ENCODE measurements at places on chromosomes 2 and 18.

DNA sequence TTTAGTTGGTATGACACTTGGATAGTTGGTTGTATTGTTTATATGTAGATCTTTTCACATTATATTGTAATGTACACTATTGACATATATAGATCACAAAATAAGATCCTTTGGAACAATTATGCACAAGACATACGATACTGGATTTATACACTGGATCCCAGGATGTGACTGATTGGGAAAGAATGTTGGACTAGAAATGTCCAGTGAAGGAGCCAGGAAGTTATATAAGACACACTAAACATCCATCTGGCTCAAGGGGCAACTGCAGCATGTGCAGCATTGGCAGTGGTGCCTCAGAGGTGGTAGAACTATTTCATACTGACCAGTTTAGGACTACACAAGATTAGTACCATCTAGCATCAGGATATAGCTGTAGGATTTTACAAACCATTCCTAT is 104.9 kb downstream of the TRABD2A start:
- DNase-seq: peak; percentile 56

GRCh38 chr2:236667526-236667925 is 97.9 kb downstream of the ACKR3 start:
- no peak for DNase-seq

DNA sequence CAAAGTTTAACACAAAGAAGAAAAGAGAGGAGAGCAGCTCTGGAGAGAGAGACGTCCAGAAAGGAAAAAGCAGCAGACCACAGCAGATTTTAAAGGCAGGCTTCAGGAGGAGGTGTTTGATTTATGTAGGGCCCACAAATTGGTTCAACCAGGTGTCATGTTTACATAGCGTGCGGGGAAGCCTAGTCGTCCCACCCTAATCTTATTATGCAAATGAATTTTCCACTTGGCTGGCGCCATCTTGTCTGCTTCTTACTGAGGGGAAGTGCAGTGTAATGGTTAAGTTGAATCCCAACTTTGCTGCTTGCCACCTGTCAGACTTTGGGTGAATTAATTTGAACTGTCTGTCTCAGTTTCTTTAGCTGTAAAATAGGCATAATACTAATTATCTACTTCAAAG is 282.4 kb upstream of the CYRIA start:
- DNase-seq: no peak

GRCh38 chr2:171855401-171855800 is 38.6 kb downstream of the SLC25A12 start:
- DNase-seq: peak; percentile 31

DNA sequence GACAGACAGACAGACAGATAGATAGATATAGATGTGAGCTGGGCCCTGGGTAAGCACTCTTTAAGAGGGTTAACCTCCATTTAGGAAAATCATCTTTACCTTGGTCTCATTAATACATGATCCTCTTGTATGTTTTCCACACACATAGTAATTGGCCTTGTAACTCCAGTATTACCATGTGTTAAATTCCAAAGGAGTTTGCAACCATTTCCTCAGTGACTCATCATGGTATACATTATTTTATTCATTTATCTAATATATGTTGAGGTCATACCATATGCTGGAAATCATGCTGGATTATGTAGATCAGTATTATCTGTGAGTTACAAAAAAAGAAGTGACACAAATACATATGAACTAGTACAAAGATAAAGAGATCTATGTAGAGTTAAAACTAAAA is 504.3 kb downstream of the DCC start:
- peak; percentile 63 for DNase-seq

DNA sequence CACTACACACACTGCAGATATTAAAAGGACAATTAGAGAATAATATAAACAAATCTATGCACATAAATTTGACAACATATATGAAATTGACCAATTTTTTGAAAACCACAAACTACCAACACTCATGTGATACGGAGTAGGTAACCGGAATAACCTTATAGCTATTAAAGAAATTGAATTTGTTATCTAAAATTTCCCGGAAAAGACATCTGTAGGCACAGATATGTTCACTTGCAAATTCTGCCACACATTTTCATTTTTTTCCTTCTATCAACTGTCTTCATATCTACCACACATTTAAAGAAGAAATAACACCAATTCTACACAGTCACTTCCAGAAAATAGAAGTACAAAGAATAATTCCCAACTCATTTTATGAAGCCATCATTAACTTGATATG is 22.4 kb downstream of the NLRC4 start:
- DNase-seq: no peak

- peak; percentile 16 for DNase-seq
These were observed 457.9 kb downstream of the PIK3C3 start for GRCh38 chr18:42412896-42413295.

DNA sequence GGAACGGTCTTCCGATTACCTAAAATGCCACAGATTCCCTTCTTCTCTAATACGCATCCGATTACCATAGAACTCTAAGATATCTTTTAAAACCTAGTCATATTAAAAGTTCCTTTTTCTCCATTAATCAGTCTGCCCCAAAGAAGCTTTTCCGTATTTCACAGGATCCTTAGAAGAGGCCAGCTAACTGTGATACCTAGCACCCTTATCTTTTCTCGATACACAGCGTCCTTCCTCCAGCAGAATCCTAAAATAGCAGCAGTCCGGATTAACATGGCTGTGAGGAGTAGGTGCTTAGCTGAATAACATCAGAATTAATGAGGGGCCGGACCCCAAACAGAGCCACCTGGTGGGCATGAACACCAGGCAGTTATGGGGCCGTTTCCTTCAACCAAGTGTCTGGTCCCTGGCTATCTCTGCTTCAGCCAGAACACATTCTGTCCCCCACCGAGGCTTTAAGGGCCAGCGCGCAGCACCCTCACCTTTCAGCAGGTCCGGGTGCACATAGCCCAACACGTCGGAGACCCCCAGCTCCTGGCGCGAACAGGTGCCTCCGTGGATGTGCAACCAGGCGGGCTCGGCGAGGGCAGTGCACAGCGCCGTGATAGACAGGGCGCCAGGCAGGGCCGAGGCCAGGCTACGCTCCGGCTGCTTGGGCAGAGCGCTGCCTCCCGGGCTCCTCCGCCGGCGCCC is 995 bp downstream of the TMEM127 start:
- DNase-seq: no peak

DNA sequence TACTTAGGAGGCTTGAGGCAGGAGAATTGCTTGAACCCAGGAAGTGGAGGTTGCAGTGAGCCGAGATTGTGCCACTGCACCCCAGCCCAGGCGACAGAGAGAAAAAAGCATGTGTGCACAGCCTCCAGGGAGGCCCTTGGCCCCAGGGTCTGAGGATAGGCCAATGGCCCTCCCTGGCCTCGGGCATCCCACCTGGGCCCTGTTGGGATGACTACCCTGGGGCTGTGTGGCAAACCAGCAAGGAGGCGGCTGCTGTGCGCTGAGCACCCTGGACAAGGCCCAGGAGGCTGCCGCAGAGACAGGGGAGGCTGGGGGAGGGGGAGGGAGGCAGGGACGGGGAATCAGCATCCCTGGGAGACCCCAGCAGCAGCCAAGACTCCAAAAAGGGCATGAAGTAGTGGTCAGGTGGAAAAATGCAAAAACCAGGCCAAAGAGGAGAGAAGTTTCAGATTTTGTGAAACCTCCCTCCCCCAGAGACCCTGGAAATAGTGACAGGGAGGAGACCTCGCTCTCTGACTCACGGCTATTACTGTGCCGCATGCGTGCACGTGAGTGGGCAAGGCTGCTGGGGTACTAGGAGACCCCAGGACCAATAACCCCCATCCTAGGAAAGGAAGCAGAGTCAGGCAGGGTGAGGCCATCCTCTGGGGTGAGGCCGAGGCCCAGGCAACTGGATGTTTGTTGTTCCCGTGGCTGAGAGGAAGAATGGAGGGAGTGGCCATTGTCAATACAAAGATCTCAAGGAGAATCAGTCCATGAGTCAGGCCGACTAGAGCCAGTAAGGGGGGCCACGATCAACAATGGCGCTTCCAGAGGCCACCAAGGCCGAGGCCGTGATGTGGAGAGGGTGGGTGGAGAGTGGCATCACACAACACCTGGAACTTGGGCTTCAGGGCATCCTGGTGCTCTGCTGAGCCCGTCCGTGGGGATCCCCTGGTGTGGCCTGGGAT is 16.0 kb upstream of the B3GNT7 start:
- DNase-seq: peak; percentile 58

GRCh38 chr2:24870891-24871705 is 48.9 kb downstream of the ADCY3 start:
- DNase-seq: no peak

DNA sequence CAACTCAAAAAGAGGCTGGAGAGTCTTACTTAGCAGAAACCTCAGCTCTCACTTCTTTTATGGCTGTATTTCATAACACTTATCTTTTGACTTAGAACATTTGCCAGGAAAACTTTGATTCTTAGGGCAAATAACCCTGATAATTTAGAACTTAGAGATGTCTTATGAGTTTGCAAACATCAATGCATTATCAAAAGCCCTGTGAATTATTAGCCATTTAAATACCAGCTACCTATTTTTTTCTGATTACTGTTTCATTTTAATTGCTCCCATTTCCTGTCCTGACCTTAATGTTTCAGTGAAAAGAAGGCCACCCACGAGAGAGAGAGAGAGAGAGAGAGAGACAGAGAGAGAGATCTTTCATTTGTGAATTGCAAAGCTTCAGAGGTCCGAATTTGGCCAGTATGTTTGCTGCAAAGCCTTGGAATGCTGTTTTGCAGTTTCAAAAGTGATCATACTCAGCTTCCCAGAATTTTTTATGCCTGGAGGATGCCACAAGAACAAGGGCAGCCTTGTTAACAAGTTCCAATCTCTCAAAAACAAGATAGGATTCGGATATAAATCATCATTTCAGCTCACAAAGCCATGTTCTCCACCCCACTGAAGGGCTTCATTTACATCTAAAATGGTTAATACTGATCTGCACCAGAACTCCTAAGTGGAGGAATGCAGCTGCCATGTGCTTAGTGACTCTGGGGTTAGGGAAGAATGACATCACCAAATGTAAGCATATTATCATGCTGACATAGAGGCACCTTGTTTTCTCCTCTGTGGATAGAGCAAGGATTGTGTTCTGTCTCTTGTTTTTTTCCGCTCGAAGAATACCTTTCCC is 478.2 kb downstream of the ARHGAP15 start:
- no peak for DNase-seq

GRCh38 chr2:53631313-53632125 is 136.1 kb upstream of the CHAC2 start:
- DNase-seq: no peak

DNA sequence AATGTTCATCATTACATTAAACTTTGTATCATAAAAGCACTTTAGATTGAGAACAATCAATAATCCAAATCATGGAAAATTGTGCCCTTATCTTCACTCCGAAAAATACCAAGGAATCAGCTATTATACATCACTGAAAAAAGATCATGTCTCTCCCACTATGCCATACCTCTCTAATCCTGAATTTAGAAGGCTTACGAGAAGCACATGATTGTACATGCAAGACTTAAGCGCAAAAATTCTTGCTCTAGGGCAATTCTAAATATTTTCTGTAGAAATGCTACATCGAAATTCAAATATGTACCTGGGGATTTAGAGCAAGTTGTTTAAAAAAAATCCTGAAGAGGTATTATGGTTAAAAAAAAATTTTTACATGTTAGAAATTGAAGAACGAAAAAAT is 1.3 kb downstream of the CYTIP start:
- no peak for DNase-seq

GRCh38 chr18:37218022-37218590 is 347.5 kb downstream of the CELF4 start:
- DNase-seq: no peak

- DNase-seq: peak; percentile 53
These were observed 55.9 kb upstream of the GORASP2 start for GRCh38 chr2:170873035-170873692.

DNA sequence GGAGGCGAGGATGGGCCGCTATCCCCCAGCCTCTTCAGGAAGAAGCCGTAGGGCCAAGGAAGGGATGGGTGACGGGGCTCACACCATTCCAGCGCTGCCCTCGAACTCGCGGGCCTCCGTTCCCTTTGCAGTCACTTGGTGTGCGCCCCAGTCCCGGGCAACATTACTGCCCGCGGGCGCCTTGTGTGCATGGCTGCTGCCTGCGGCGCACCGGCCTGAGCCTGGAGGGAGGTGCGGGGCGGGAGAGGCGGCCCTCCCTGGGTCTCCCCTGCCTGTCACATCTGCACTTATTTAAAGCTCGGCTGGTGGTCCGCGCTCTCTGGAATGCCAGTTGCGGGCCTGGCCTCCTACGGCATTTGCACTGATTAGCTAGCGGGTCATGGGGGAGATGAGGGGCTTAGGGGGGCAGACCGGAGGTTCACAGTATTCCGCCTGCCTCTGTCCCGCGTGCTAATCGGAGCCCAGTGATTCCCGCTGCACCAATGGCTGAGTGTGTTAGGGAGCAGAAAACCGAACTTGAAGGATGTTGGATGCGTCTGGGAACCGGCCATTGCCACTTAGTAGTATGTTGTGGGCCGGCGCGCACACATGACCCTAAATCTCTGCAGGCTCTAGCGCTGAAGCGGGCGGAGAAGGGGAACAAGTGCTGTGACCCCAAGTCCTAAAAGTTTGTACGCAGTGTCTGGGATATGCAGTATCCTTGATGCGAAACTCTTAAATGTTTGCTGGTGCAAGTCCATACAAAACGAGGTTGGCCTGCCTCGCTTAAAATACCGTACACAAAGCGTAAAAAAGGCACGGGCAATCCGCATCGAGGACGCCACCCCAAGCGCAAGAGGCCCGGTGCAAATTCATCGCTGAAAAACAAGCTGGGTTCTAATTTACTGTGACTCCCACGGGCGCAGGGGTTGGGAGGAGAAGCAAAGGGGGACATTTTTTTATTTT is 161.2 kb upstream of the SIX2 start:
- DNase-seq: peak; percentile 13

DNA sequence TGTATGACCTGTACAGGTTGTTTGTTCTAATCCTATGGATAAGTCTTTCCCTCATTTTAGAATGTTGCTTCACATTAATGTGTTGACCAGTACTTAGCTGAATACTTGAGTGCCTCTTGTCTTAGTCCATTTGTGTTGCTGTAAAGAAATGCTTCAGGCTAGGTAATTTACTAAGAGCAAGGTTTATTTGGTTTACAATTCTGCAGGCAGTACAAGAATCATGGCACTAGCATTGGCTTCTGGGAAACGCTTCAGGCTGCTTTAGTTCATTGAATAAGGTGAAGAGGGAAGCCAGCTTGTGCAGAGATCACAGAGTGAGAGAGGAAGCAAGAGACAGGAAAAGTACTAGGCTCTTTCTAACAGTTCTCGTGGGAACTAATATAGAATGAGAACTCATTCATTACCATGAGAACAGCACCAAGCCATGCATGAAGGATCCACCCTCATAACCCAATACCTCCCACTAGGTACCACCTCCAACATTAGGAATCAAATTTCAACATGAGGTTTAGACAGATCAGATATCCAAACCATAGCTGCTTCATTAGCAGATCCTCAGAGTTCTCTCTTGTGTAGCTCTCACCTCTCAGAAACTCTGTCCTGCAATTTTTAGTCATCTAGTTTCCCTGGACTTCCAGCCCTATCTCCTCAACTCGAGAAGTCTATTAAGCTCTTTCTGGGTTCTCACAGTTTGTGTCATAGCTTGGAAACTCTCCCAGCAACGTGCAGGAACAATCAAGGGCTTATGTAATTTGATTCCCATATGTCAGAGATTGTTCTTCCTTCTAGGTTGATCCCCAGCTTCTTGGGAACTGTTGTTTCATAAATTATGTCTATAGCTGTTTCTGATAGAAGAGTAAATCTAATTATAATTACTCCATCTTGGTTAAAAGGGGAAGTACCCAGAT is 2082.3 kb upstream of the CELF4 start:
- peak; percentile 86 for DNase-seq

GRCh38 chr2:142754182-142754581 is 123.3 kb upstream of the KYNU start:
- no peak for DNase-seq

Measured in bronchial epithelial cell (primary cell).